HEK293T (cell line): ENCODE measurements at places on chromosomes 2 and 18.

DNA sequence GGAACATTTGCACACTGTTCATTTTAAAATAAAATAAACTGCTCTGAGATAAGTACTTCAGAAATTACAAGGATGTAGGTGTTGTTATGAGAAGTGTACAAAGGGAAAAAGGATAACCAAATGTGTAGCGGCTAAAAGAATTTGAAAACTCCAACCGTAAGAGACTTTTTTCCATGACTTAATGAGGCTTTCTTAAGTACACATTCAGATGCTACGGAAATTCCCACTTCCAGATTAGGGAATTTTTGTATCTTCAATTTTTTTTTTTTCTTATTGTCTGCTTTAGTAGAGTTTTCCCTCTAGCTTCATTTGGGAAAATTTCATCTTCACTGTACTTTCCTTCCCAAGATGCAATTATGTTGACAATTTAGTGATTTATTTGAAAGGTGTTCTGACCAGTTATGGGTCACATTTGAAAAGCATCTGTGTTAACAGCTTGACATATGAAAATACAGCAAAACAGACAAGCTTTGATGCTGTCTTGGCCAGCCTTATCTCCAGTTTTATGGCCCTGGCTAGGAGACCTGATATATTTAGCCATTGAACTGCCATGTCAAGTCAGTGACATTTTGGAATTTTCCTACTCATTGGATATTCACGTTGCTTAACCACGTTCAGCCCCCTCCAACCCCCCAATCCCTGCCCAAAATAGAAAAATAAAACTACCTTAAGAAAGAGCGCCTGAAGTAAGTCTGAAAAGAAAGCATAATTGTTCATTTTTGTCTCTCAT lies 105.6 kb downstream of the FEZ2 start:
- no peak for DNase-seq

GRCh38 chr18:10239103-10239502 lies 215.3 kb upstream of the APCDD1 start:
- no peak for DNase-seq

GRCh38 chr2:153886833-153887232 lies 15.1 kb downstream of the GALNT13 start:
- no peak for DNase-seq

DNA sequence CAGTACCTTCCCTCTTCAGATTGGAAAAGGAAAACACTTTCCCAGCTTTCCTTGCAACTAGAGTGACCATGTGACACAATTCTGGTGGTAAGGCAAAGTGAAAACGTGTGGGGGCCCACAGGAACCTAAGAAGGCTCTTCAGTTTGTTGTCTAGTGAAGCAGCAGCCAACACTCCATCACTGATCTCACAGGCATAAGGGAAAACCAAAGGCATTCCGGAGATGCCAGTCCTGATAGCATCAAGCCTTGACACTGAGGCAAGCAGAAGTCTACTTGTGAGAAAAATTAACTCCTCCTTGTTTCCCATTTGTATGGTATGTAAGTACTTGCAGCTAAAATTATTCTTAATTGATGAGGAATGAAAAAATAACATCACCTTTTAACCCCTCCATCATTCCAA lies 88.3 kb downstream of the ETAA1 start:
- no peak for DNase-seq

- no peak for DNase-seq
Measured at GRCh38 chr2:72109904-72110303, 37.8 kb downstream of the CYP26B1 start.

DNA sequence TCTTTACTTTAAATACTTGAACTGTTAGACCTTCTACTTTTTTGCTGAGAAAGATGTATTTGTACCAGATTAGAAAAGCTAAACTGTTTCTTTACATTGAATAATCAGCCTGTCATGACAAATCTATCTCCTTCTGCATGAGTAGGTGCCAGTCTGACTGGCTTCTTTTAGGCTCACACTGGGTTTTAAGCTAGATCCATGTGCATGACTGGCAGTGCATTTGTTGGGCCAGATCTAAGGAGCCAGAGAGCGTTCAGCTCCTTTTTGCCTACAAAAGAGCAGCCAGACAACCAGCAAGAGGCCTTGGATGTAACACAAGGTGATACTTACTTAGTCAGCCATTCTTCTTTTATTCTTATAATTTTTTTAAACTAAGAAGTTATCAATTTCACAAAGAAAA lies 82.0 kb upstream of the OTX1 start:
- DNase-seq, result no peak

DNA sequence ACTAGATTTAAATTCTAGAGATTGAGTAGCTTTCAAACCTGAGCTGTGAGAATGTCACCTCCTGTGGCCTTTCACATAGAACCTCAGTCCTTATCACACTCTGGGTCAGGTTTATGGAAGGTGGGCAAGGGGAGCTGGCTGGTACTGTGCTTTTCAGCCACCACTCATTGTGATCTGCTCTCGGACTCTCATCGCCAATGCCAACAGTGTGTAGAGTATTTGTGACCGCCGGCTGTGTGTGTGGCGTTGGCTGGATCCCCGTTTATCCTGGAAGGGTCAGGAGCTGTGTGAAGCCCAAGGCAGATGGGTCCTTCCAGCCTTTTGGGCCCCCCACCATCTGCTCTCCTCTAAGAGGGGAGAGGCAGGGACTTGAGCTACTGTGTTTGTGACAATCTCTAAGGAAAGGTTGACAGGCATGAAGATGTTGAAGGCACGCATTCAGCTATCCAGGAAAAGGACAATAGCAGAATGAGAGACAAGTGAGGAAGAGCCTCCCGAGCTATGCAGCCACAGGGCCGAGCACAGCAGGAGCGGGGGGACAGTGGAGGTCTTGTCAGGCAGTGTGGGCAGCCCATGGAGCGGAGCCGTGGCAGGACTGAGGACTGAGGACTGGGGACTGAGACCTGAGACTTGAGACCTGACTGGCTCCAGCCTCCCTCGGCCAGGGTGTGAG lies 107.1 kb upstream of the TPO start:
- no peak for DNase-seq

DNA sequence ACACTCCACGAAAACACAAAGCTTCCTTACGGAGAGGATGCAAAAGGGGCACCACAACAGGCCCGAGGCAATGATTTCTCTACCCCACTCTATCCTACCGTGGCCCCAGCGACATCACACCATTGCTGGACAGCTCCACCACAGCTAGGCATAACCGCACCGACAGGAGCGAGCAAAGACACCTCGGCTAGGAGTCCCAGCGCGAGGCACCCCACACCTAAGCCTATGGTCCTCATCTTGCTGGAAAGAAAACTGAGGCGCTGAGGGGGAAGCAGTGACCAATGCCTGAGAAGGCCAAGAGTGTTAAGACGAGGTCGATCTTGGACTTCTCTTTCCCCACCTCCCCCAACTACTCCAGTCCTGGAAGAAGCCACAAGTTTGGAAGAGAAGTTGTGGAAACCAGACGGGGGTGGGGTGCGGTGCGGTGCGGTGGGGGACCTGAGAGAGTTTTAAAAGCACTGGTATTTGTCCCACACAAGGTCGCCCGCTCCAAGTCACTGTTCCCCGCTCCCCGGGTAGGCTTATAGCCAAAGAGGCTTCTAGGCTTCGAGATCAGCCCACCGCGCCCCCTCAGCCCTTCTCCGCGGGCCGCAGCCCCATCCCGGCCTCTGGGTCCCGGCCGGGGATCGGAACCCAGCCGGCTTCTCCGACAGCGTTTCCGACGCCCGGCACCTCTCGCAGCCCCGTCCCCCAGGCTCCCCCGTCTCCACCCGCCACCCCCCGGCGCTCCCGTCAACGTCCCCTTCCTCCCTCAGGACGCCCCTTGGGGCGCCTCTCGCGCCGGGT lies 766 bp downstream of the PDE6D start:
- DNase-seq, result peak; percentile 27

GRCh38 chr2:101574622-101575021 lies 99.7 kb upstream of the RFX8 start:
- DNase-seq, result no peak

GRCh38 chr2:84939426-84940087 lies 31.4 kb upstream of the KCMF1 start:
- DNase-seq, result no peak

GRCh38 chr18:12238826-12239225 lies 15.3 kb upstream of the CIDEA start:
- no peak for DNase-seq

DNA sequence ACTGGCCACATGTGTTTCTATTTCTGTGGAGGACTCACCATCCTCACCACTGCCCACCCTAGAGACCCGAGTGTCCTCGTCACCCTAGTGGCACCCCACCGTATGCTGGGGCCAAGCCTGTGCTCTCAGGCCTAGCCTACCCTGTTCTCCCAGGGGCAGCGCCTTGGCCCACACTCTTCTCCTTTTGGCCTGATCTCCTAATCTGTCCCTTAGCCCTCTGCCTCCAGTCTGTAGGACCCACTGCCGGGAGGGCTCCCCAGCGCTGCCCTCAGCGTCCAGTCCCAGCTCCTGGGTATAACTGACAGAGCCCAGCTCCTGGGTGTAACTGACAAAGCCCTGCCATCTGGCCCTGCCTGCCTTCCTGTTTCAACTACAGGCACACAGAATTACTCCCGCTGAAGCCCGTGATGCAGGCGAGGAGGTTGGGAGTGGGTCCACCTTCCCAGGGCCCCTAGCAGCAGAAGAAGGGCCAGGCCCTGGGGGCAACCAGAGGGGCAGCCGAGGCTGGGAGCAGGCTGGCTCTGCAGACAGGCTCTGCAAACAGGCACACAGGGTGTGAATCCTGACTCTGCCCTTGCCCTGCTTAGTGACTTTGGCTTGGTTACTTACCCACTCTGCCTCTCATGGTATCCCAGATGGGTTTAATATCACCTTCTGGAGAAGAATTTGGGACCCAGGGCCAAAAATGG lies 25.6 kb upstream of the PTMA start:
- DNase-seq, result no peak

- no peak for DNase-seq
Measured at GRCh38 chr2:148338541-148338940, 306.0 kb upstream of the EPC2 start.

GRCh38 chr2:121992700-121993099 lies 237.2 kb downstream of the TSN start:
- DNase-seq, result no peak

- no peak for DNase-seq
Measured at GRCh38 chr18:58525928-58526424, 102.9 kb downstream of the ALPK2 start.

DNA sequence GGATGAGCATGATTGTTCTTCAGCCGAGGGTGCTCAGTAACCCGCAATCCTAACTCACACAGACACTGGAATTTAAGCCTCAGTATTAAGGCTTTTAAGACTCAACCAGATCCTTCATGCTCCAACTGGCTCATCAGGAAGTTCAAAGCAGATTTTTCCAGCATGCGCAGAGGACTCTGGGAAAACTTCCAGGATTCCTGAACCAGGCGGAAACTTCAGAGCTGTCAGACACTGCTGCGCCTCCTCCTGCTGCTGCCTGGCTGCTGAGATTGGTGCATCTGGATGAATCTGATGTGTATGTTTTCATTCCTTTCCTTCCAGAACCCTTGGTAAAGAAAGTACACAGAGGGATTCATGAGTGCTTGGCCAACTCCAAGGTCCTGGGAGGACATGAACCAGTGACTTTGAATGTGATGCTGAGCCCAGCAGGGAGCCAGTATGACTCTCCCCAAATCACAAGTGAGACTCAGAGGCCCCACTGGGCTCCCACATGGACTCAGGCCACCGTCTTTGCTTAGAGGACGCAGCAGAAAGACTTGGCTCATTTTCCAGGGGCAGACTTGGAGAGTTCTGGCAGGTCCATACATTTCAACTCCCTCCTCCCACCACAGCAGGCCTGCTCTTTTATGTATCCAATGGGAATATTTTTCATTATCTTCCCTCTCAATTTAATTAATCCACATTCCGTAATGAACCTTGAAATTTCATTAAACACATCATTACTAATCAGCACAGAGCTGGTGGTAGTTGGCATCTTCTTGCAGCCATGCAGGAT lies 143.5 kb upstream of the HDAC4 start:
- no peak for DNase-seq

DNA sequence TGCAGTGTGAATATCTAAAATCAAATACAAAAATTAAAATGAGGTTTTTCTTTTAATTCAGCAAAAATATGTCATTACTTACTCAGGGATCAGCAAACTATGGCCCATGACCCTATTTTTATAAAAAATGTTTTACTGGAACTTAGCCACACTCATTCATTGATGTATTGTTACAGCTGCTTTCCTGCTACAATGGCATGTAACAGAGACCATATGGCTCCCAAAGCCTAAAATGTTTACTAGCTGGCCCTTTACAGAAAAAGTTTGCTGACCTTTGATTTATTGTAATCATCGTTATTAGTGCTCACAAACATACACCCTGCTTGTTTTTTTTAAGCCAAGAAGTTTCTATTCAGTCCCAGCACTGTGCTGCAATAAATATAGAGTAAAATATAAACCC lies 120.3 kb downstream of the PLA2R1 start:
- no peak for DNase-seq

- DNase-seq, result peak; percentile 70
Measured at GRCh38 chr2:231929961-231930592, 3.9 kb upstream of the NPPC start.

GRCh38 chr2:231382116-231382515 lies 13.4 kb upstream of the B3GNT7 start:
- no peak for DNase-seq

DNA sequence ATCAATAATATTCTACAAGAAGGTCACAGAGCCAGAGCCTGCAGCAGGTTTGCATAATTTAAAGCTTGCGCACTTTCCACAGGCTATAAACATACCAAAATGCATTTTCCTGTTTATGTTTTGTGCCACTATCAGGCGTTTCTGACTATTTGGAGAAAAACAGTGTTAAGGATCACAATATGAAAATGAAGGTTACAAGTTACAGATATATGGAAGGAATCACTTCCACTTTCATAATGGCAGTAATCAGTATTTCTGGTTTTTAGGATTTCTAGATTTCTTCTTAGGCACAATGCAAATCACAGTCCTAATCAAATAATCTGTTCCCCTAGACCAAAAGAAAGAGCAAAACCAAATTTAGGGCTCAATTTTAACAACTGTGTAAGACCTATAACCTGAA lies 279.5 kb downstream of the NBAS start:
- DNase-seq, result no peak

DNA sequence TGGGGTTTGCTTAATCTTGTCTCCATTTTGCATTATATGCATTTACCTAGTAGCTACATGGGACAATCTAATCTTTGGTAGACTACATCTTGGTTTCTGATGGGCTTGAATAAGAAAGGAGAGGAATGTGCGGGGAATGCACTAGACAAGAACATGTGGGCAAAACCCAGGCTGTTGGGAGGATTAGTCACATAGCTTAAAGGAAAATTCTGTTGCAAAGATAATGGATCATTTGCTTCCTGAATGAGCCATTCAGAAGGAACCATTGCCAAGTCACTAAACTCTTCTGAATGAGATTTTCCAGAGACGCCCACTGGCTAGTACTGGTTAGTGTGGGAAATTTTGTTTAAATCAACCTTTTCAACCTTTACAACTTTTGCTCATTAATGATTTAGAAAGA lies 84.8 kb downstream of the OSBPL6 start:
- no peak for DNase-seq

DNA sequence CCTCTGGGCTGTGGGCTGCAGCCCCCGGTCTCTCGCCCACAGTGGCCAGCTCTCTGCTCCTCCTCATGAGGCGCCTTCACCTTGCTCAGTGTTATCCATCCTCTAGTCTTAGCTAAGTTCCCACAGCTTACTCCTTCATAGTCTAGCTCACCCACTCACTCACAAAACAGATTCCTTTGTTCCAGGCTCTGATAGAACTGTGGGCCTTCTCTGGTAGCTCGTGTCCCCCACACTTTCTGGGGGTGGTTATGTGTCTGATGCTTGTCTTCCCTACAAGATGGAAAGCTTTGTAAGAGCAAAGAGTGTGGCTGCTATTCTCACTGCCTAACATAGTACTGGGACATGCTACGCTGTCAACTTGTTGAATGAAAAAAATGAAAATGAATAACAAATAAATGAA lies 135.8 kb downstream of the EN1 start:
- DNase-seq, result no peak
